ENCODE measurements at places on chromosomes 1 and 21.

DNA sequence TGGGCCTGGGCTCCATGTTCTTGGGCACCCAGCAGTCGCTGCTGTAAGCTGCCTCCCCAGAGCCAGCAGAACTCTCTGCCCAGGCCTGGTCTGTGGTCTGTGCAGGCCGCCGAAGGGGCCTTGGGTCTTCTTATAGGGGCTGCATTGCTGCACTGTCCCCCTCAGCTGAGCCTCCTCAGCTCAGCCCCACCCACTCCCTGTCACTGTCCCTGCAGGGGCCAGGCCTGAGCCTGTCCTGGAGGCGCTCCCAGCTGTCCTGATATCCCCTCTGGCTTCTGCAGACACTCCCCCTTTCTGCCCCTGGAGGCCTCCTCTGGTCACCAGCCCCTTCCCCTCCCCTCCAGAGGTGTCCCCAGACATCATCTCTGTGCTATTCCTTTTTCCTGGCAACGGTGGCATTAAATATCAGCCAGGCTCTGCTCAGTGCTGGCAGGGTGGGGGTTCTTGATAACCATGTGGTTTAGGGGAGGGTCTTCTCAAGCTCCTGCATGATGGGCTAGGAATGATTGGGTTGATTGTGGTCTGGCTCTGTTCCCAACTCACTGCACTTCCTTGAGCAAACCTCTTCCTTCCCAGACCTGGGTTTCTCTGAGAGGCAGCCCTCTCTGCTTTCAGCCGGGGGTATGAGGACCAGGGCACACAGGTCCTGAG lies 3.7 kb upstream of the FOXO6 start:
- no peak for DNase-seq

DNA sequence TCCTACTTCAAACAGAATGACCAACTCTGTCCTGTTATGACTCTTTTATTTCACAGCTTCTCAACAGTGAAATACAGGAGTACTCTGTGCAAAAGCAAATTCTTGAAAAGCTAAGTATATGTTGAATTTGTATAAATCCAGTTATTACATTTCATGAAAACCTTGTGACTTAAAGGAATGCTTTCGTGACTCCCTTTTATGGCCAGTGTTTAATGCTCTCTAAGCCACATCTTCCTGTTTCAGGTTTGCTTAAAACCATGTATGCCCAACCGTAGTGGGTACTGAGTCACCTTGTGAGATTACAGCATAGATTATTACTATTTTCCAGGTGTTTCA lies 40.2 kb upstream of the KIF1B start:
- DNase-seq, result no peak

- no peak for DNase-seq
Observed at GRCh38 chr21:29671728-29672127, 268.1 kb downstream of the GRIK1 start.

DNA sequence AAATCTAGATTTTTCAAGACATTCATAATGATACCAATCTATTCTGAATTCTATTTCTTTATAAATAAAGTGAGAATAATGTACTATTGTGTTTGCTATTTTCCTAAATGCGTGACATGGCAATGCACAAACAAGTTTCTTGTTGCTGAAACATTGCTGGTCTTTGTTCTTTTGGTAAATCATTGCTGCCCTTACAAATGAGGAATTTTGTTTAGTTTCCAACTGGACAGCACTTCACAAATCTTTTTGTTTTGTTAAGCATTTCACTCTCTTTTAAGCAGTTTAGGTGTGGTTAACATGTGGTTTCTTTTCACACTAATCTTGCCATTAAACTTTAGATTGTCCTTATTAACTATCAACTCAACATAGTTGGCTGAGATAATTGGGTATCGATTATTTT lies 94.6 kb downstream of the LRRC7 start:
- no peak for DNase-seq

DNA sequence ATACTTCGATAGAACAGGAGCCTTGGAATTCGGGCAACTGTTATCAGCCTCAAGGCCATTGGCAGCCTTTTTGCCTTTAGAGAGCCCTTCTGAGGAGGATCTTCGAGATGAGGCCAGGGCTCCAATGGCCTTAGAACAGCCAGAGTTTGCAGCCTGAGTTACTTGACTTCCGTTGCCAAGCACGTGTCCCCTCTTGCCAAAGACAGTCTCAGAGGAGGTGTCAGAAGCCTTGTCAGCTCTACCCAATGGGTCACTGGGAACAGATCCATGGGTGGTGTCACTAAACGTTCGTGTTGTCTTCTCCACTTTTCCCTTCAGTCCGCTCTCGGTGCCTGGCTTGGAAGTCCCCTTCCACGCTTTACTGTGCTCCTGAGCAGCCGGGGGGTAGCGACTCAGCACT lies 73.2 kb downstream of the KDM1A start:
- DNase-seq, result no peak

DNA sequence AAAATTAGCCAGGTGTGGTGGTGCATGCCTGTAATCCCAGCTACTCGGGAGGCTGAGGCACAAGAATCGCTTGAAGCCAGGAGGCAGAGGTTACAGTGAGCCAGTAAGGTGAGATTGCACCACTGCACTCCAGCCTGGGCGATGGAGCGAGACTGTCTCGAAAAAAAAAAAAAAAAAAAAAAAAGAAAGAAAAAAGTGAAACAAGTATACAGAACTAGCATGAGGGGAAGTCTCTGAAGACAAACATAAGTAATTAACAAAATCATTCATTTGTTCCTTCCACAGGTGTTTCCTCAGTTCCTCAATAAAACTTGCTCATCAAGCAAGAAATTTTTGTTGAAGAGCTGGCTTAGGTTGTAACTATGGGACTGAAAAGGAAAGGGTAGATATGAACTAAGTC lies 52.2 kb upstream of the CNN3 start:
- no peak for DNase-seq

DNA sequence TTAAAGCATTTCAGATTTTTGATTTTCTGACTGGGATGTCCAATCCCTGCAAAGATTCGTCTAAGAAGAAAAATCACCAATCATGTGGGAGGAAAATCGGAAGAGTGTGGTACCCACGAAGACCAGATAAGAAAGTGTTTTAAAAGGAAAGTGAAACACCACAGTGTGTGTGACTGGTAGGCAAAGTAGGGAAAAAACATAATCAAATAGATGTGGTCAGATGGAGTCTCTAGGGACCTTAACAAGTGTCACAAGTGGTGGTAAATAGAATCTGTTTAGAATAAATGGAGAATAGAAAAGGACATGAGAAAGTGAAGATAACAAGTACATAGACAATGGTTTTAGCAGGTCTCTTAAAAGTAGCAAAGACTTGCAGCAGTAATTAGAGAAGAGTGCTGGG lies 154.6 kb downstream of the SLC30A10 start:
- no peak for DNase-seq

DNA sequence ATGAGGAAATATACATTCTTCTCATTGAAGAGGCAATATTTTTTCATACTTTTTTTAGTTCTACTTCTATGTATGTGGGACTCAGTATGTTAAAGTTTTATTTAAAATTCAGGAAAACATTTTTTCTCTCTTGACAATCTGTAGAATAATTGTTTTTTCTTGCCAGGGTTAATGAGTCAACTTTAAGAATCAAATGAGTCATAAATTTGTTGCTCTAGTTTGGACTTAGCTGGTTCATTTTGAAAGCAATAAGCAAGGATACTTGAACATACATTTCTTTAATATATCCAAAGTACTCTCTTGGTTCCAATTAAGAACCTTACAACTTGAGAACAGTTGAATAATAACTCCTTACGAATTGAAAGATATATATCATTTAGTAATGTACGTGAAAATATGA lies 1145.3 kb upstream of the B3GALT2 start:
- no peak for DNase-seq

- no peak for DNase-seq
Observed at GRCh38 chr1:9877962-9878361, 32.1 kb downstream of the CTNNBIP1 start.

DNA sequence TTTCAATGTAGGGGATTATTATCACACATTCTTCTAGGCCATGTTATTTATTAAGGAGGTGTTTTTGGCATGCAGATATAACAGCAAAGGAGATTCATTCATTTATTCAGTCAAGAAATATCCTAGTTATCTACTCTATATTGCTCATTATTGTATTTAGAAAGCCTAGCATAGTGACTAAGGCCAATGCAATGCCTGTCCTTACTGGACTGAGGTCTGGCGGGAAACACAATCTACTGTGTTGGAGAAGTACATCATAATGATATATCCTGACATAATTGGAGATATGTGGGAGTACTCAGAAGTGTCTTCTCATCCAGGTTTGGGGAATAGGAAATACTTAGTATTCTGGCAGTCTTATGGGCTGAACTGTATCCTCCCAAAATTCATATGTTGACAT lies 421.5 kb upstream of the USP24 start:
- DNase-seq, result no peak

GRCh38 chr1:34918977-34919561 lies 10.4 kb downstream of the DLGAP3 start:
- no peak for DNase-seq

All from central memory CD4-positive, alpha-beta T cell (primary cell).